ENCODE measurements at places on chromosomes 11 and 22. TPM values are rescaled to one million over a fixed set of nuclear protein-coding genes. Genes with fewer than 3 reads are reported as not detected.

DNA sequence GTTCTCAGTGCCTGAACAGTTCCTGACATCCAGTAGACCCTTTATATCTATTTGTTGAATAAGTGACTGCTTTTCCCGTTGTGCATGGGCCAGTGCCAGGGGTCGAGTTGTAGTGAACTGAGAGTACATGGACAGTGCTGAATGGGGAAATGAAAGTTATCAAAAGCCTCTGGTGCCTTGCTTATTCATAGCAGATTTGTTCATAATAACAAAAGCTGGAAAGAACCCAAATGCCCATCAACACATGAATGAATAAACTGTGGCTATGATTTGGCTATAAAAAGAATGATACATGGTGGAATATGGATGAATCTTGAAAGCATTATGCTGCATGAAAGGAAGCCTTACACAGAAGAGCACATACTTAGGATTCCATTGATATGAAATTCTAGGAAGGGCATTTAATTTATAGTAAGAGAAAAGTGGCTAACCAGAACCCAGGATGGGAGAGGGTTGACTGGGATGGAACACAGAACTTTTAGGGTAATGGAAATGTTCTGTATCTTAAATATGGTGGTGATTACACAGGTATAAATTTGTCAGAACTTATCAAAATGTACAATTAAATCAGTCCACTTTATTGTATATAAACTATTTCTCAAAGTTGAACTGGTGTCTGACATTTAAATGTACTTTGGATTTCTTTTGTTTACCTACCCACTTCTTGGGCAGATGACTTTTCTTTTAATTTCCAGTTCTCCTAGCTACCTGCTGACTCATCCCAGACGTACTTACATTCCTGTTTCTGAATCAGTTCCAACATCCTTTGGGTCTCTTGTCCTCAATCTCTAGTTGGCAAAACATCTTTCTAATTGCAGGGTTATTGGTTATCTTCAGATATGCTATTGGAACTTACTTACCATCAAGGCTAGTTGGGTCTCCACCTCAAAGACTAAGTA is 42.8 kb downstream of the PACS1 start:
- H3K27ac ChIP-seq = peak overlapping the region; percentile 94
- H3K36me3 ChIP-seq = peaks cover 4% of the 10 kb centered on the region
- DNase-seq = no peak
- H3K27me3 ChIP-seq = no peaks in the 10 kb centered on the region
- peaks cover 77% of the 10 kb centered on the region for H3K4me1 ChIP-seq

Gene OR51B4
- total RNA-seq = not detected

Gene MRE11
- total RNA-seq = 22.6 TPM

DNA sequence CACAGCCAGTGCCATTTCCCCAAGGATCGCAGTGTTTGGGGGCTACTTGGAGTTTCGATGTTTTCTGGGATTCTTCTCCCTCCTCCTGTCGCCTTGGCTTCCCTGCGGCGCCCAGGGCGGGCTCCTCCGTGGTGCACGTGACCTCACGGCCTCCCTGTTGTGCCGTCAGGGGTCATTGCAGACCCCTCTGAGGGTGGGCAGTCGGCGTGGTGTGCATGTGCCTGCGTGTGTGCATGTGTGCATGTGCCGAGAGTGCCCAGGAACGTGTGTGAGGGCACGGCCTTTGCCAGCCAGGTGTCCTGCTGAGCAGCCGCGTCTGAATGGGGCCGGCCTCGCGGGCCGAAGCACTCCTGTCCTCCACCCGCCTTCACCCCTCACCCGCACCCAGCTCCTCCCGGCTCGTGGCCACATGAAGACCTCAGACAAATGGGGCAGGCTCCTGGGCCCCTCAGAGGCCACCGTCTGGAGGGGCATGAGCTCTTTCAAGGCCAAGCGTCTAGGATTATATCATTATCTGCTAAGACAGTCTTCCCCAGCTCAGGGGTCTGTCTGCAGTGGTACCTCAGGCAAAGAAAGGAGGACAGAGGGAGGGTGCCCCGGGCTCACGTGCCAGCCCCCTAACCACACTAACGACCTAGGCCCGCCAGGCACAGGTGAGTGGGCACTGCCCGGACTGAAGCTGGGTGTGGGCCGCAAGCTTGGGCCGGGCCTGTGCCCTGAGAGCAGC is 9.4 kb upstream of the MRPL23 start:
- peaks cover 5% of the 10 kb centered on the region for H3K27me3 ChIP-seq
- DNase-seq = no peak
- H3K36me3 ChIP-seq = no peaks in the 10 kb centered on the region

DNA sequence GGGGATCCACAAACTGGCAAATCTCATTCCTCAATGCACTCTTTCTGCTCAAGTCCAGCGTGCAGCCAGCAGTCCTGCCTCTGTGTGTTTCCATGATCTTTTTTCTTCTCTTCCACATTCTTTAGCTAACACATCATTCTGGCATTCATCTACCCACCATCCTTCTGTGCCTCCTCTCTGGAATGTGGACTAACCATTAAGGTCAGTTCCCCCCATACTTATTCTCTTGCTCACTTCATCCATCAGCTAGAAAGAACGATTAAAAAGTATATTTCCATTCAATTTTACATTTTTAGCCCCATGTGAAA is 7.8 kb downstream of the KIRREL3 start:
- H3K36me3 ChIP-seq = no peaks in the 10 kb centered on the region
- no peak for DNase-seq
- H3K27ac ChIP-seq = no peak overlapping the region
- peaks cover 2% of the 10 kb centered on the region for H3K4me1 ChIP-seq

GRCh38 chr22:38309614-38310517 is 7.4 kb downstream of the CSNK1E start:
- peaks cover 56% of the 10 kb centered on the region for H3K4me1 ChIP-seq
- H3K4me3 ChIP-seq = no peak overlapping the region
- peak overlapping the region; percentile 77 for H3K27ac ChIP-seq

GRCh38 chr11:130146796-130147195 is 12.8 kb upstream of the ST14 start:
- H3K27me3 ChIP-seq = no peaks in the 10 kb centered on the region
- DNase-seq = no peak
- H3K4me3 ChIP-seq = peak overlapping the region; percentile 49
- peaks cover 2% of the 10 kb centered on the region for H3K36me3 ChIP-seq
- H3K27ac ChIP-seq = peak overlapping the region; percentile 83

DNA sequence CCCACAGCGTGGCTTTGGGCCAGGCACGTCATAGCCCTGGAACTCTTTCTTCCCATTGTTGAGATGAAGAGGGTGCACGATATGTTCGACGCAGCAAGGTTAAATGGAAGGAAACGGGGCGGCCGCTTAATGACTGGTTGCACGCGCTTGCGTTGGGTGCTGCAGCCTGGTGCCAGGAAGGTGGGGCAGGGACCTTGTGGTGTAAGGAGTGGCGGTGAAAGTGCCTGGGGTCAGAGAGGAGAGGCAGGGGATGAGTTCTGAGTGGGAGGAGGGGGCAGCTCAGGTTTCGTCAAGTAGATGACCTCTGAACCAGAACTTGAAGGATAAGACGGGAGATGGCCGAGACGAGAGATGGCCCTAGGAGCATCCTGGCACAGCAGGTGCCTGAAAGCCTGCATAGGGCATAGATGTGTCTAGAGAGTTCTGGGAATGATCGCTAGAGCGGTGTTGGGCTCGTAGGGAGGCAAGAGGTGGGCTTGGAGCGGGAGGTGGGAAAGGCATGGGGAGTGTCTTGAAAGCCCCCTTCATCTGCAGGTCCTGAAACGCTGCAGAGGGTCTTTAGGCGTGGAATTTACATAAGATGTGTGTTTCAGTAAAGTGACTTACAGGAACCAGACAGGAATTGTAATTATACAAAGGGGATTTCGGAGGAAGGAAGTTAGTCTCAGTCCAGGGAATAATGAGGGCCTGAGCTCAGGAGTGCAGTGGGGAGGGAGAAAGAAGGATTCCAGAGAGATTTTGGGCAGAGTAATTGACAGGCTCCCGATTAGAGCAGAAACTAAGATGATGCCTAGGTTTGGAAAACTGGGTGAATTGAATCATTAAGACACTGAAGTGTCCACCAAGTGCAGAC is 43.2 kb upstream of the CLDN5 start:
- no peak overlapping the region for H3K4me3 ChIP-seq
- no peak for DNase-seq
- no peak overlapping the region for H3K27ac ChIP-seq
- H3K4me1 ChIP-seq = peaks cover 14% of the 10 kb centered on the region

DNA sequence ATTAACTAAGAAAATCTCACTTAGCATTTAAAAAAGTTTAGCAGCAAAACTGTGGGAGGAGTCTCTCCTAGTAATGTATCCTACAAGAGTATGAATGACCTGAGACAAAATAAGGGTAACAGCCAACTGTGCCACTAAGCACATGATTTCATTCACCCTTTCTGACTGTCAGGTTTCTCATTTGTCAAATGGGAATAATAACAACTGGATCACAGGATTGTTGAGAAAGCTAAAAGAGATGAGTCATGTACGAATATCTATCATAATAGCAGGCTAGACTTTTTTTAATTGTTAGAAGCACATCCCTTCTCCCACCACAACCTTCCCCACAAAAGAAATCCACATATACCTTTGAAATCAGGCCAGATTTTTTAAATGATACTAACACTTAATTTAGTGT is 39.5 kb downstream of the MTMR2 start:
- H3K27me3 ChIP-seq = no peaks in the 10 kb centered on the region
- no peak overlapping the region for H3K27ac ChIP-seq
- peaks cover 9% of the 10 kb centered on the region for H3K36me3 ChIP-seq
- no peak overlapping the region for H3K4me3 ChIP-seq
- DNase-seq = no peak
- peaks cover 3% of the 10 kb centered on the region for H3K4me1 ChIP-seq

Gene MYEOV
- total RNA-seq = 0.60 TPM

Gene DDT
- total RNA-seq = 74.2 TPM

DNA sequence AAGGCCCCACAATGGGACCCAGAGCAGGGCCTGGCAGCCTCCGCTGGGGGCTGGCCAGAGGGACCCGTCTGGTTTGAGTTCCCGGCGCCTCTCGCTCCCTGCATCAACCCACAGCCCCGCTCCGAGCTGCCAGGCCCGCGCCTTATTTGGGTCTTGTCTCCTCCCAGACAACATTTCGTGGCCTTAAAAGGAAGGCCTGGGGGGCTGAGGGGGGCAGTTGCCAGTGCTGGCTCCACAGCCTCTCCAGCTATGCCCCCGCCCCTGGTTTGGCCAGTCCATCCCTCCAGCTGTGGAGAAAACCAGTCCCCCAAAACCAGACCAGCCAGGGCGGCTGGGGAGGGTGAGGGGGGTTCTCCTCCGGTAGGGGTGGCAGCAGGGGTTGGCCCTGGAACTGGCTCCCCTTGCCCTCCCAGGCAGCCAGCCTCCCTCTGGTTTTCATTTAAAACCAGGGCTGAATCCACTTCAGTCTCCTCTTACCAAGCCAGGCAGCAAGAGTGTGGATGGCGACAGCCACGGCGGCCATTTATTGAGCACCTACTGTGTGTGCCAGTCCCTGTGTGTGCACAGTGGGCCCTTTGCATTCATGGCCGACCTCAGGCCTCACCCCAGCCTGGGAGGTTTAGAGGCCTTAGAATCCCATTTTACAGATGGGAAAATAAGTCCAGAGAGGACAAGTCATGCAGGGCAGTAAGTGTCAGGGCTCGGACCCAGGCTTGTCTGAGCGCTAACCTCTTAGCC is 18.6 kb downstream of the EMID1 start:
- no peaks in the 10 kb centered on the region for H3K36me3 ChIP-seq
- H3K4me1 ChIP-seq = no peaks in the 10 kb centered on the region
- no peak overlapping the region for H3K4me3 ChIP-seq
- DNase-seq = no peak
- no peaks in the 10 kb centered on the region for H3K27me3 ChIP-seq
- no peak overlapping the region for H3K27ac ChIP-seq

Gene WT1
- not detected for total RNA-seq

DNA sequence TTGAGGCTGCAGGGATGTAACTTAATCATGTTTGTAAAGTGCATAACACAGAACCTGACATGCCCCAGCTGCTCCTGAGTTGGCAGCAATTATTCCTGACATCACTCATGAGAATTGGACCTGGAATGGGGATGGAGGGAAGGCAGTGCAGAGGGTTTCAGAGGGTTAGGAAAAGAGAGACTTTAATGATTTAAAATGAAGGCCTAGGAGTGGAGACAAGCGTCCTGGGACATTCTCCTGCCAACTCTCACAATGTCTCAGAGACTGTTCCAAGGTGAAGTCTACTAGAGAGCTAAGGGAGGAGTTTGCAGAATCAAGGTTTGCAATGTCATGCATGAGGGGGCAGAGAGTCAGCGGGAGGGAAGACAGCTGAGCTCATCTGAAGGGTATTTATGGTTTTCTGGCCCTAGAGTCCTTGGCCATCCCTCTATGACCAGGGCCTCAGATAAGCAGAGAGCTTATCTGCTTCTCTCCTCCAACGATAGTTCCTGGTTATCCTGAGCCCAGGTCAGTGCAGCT is 36.9 kb downstream of the GGTLC2 start:
- no peak for DNase-seq
- H3K4me3 ChIP-seq = no peak overlapping the region
- no peaks in the 10 kb centered on the region for H3K36me3 ChIP-seq

Gene ILK
- 70.2 TPM for total RNA-seq

Gene MPEG1
- total RNA-seq = 5.4 TPM

DNA sequence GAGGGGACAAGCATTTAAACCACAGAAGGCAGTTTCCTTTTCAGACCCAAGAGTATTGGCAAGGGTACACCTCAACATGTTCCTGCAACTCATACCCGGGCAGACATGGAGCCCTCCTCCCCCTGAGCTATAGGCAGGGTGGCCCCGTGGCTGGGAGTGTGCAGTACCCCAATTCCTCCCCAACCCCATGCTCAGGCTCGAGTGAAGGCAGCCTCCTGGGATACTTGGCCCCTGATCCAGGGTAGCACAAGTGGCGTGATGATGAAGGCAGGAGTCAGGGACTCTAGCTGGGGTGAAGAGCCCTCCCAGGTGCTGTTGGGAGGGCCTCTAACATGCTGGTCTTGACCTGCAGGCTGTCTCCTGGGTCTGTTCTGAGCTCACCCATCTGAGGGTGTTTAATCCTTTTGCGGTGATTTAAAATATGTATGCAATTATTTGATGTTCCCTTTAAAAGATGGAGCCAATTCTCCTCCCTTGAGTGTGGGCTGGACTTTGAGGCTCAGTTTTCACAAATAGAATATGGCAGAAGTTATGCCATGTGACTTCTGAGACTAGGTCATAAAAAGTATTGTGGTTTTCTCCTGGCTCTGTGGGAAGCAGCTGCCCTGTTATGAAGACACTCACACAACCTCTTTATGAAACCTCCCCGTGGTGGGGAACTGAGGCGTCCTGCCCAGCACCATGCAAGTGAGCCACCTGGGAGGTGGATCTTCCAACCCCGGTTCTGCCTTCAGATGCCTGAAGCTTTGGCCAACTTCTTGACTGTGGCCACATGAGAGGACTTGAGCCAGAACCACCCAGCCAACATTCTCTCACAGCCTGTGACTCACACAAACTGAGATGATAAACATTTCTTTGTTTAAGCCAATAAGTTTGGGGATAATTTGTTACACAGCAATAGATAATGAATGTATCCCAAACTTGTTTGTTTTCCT is 54.7 kb upstream of the NECTIN1 start:
- H3K27ac ChIP-seq = no peak overlapping the region
- no peaks in the 10 kb centered on the region for H3K36me3 ChIP-seq
- no peak for DNase-seq

Measured in T-helper 17 cell (primary cell).